ENCODE measurements at places on chromosomes 11 and 22.
A peak's percentile ranks its signal among the peaks of the same experiment; 100 is the strongest.

- DNase-seq: no peak
Observed at GRCh38 chr11:61975638-61976419, 8.4 kb upstream of the FTH1 start.

- no peak for DNase-seq
Observed at GRCh38 chr22:39528080-39528661, 4.4 kb downstream of the RPS19BP1 start.

- DNase-seq: no peak
Observed at GRCh38 chr11:132504501-132505041, 1027.7 kb downstream of the OPCML start.

- no peak for DNase-seq
Observed at GRCh38 chr11:132008872-132009271, 638.5 kb downstream of the NTM start.

DNA sequence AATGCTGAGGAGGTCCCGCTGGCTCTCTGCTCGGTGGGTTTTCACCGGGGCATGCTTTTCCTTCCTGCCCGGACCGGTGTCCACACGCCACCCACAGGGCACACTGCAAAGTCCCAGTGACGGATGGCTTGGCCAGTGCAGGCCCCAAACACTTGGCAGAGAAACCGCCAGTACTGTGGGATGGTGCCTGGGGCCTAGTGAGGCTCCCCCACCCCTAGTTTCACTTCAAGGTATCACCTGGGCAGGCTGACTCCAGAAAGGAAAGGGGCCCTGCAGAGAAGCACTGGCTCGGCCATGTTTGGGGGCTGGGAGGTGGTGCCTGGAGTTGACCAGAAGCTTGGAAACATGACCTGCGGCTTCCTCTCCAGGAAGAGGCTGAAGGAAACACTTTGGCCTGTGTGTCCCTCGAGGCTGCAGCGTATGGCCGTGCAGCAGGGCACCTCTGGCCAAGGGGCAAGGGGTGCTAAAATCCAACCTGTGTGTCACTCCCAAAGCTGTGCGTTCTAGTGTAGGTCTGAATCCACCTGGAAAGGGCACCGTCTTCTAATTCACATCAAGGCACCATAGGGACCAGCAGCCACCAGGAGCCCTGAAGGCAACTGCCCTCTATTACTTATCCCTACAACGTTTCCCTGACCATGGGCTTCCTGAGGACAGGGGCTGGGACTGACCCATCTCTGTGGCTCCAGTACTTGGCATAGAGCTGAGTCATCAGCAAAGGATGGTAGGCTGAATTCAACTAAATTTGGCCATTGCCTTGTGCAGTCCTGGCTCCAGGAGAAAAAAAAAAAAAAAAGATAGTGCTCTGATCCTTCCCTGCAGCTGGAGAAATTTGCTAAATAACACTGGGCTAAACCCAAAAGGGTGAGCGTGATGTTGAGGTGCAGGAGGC is 22.6 kb downstream of the TPBGL start:
- DNase-seq: no peak

- DNase-seq: no peak
Observed at GRCh38 chr22:47552541-47553205, 790.2 kb downstream of the TBC1D22A start.

GRCh38 chr11:76872959-76873827 is 12.5 kb downstream of the ACER3 start:
- no peak for DNase-seq

GRCh38 chr11:61782841-61783240 is 9.6 kb downstream of the TMEM258 start:
- DNase-seq: no peak

DNA sequence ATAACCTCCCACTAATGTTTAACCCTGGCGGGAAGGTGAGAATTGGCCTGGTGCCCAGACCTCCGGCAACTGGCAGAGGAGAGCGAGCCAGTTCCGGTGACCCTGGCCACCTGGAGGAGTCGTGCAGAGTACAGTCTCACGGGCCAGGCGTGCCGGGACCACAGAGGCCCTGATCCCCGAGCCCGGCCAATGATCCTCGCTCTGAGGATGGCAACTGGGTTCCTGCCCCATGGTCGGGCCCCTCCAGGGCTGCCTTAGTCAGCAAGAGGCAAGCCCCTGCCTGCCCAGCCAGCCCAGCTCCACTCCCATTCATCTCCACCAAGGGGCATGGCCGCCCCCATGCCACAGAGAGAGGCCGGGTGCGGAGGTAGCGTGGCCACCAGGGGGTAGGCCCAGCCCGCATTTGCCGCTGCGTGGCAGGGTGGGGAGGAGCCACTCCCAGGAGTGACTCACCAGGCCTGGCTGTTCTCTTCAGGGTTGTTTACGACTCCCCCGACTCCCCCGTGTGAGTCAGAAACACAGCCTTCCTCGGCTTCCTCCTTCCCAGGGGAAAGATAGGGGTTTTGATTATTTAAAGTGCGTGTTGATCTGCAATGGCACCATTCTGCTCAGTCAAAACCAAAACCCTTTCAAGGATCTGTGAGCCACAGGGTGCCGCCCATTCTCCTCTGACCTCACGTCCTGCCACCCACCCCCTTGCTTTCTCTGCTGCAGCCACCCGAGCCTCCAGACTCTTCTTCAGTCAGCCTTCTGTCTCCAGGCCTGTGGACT is at the start of gene SLC25A45:
SLC25A45 (minus strand) TSS at position 614 of the 771 bp plus-strand sequence. CDS start 695 bp downstream, outside the sequence.
- DNase-seq: peak; percentile 95

DNA sequence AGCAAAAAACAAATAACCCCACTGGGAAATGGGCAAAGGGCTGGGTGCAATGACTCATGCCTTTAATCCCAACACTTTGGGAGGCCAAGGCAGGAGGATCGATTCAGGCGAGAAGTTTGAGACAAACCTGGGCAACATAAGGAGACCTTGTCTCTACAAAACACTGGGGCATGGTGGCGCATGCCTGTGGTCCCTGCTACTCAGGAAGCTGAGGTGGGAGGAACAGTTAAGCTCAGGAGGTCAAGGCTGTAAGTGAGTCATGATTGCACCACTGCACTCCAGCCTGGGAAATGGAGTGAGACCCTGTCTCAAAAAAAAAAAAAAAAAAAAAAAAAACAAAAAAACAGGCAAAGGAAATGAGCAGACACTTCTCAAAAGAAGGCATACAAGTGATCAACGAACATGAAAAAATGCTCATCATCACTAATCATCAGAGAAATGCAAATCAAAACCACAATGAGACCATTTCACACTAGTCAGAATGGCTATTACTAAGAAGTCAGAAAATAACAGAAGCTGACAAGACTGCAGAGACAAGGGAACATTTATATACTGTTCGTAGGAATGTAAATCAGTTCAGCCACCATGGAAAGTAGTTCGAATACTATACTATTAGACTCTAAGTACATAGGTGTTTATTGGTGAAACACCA is 48.2 kb upstream of the SMCO4 start:
- DNase-seq: no peak

DNA sequence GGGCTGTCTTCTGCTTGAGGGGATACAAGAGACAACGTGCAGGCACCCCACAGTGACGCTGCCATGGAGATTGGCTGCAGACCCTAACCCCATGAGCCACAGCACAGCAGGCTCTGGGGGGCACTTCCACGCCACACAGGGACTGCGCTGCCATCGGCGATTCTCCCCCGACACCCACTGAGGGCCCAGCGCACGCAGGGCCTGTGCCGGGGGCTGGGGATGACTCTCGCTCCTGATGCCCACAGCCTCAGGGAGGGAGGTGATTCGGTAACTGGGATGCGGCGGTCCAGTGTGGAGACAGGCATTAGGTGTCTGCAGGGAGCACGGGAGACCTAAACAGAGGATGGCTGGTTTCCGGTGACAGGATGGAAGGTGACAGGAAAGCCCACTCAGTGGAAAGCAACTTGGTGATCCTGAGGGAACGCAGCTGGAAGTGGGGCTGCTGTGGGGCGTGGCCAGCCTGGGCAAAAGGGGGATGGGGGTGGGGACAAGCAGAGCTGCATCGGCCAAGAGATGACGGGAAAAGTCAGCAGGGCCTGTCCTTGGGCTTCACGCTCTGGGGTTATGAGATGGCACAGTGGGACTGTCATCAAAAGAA is 37.7 kb downstream of the EFCAB6 start:
- DNase-seq: no peak

DNA sequence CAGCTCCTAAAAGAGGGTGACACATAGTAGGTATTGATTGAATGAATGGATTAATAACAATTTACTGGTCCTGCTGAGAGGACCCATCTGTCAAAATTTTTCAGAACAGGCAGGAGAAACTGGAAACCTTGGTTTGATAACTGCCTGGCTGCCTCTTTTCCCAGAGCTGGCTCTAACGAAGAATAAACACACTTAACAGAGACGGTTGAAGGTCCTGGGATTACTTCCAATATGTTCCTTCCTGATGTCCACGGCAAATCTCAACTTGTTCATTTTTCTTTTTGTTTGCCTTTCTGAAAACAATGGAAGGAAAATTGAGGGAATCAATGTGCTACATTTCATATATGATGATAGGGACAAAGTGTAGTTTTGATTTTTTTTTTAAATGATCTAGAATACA is 76.5 kb upstream of the SYT13 start:
- no peak for DNase-seq

- DNase-seq: no peak
Observed at GRCh38 chr11:72755713-72756285, 3.6 kb upstream of the ARAP1 start.

GRCh38 chr11:111982019-111982464 is 43.2 kb upstream of the DLAT start:
- peak; percentile 72 for DNase-seq

GRCh38 chr22:47377926-47378560 is 615.6 kb downstream of the TBC1D22A start:
- DNase-seq: no peak

DNA sequence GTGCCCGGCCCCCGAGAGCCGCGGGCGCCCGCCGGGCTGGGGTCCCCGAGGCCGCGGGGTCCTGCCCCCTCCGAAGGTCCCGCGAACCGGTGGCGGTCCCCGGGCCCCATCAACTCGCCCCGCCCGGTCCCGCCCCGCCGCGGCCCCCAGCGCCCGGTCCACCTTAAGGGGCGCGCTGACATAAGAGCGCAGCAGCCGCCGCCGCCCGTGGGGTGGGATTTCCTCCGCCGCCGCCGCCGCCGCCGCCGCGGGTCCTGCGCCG is at the start of gene ZDHHC8:
ZDHHC8 (plus strand) TSS at position 208 of the 262 bp plus-strand sequence. CDS start 144 bp downstream, outside the sequence.
- peak; percentile 66 for DNase-seq

GRCh38 chr11:13924801-13925327 is 37.7 kb upstream of the SPON1 start:
- no peak for DNase-seq

GRCh38 chr11:71125150-71125549 is 127.2 kb downstream of the SHANK2 start:
- DNase-seq: no peak

- no peak for DNase-seq
Observed at GRCh38 chr22:38943201-38943600, 14.2 kb upstream of the APOBEC3A start.

- DNase-seq: no peak
Observed at GRCh38 chr11:12156301-12157140, 46.1 kb downstream of the MICAL2 start.

GRCh38 chr11:77038825-77039326 is 4.7 kb downstream of the B3GNT6 start:
- DNase-seq: no peak

DNA sequence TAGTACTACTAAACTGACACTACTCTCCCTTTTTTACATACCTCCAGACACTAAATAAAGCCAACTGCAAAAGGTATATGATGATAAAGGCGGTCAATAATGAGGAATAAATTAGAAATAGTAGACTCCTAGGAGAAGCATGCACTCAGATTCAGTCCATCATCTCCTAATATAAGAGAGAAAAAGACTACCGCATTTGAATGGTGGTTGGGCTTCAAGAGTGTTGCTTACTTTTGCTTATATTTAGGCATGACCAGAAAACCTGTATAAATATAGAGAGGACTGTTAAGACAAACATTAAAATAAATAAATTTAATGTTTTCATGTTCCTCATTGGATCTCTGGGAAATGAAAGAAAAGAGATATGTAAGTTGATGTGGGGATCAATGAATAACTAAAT is 1137.0 kb downstream of the FAM181B start:
- DNase-seq: no peak

GRCh38 chr11:130388607-130389205 is 39.7 kb downstream of the ADAMTS8 start:
- DNase-seq: peak; percentile 31

DNA sequence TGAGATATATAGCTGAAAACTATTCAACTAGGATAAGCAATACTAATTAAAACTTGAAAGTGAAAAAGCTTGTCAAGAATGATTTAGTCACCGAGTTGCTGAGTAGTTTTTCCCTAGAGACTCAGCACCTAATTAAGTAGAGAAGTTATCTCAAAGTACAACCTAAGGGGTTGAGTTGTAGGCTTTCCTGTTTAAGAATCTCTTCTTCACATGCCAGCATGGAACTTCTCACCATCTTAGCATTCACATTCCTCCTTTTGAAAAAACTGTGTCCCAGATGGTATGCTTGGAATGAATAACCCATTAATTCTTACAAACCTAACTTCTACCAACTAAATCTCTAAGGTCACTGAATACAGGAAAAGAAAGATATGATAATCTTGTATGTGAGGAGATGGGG is 303.3 kb upstream of the ZC3H12C start:
- no peak for DNase-seq

DNA sequence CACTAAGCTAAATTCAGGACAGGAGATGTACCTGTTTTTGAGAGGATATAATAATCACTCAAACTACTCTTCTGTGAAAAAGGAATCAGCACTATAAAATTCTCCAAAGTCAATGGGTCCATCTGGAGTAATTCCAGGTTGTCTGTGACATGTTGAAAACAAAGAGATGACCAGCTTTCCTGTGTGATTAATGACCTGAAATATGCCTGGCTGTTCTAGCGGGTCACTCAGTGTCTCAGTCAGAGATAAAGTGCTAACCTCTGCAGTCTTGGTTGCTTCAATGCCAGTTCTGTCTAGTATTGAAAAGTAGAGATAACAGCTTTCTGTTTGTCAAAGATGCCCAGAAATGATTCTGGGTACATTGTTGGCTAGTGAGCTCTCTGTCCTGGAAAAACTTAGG is 722.6 kb upstream of the TENM4 start:
- DNase-seq: no peak

DNA sequence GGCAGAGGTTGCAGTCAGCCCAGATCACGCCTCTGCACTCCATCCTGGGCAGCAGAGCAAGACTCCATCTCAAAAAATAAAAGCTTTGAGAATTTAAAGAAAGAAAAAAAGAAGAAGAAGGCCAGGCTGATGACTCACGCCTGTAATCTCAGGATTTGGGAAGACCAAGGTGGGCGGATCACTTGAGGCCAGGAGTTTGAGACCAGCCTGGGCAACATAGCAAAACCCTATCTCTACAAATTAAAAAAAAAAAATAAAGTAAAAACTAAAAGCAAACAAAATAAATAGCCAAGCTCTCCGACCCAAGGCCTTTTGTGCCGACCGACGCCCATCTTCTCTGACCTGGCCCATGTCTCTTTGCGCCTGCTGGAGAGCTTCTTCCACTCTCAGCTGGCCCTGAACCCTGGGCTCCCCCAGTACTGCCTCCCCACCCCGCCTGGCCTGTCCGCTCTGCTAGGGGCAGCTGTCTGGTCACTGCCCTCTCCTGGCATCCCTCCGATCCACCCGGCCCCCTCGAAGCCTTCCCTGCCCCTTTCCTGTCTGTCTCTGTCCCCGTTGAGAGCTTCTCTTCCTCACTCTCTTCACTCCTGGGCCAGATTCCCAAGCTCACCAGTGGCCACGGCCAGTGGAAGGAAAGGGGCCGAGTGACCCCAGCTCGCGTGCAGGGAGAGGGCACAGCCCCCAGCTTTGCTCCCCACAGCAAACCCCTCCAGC is 4.8 kb upstream of the LSP1 start:
- DNase-seq: no peak

- no peak for DNase-seq
Observed at GRCh38 chr22:45926433-45926832, 50.5 kb downstream of the WNT7B start.

- DNase-seq: no peak
Observed at GRCh38 chr11:41235668-41236067, 223.8 kb downstream of the LRRC4C start.
